Left colon (tissue), 2 donors: ENCODE measurements at places on chromosomes 2 and 18. TPM values are rescaled to one million over a fixed set of nuclear protein-coding genes. Genes with fewer than 3 reads are reported as not detected.

The RAMP1 gene
- 24.8 TPM for total RNA-seq

The C2orf66 gene
- not detected for total RNA-seq

The CXCR4 gene
- 5.8 TPM for total RNA-seq

The POTEI gene
- 0.08 TPM for total RNA-seq

The CTLA4 gene
- 0.39 TPM for total RNA-seq

The RAX gene
- total RNA-seq = not detected

The RESP18 gene
- total RNA-seq = not detected

The SERPINB3 gene
- not detected for total RNA-seq

The LOXHD1 gene
- 0.15 TPM for total RNA-seq

The NTSR2 gene
- not detected for total RNA-seq

The MBD5 gene
- 34.4 TPM for total RNA-seq

The IAH1 gene
- total RNA-seq = 47.5 TPM

The ADCYAP1 gene
- total RNA-seq = 0.21 TPM

The XPO1 gene
- 62.6 TPM for total RNA-seq

The PLCL1 gene
- 1.1 TPM for total RNA-seq

The ANKRD30B gene
- 0.24 TPM for total RNA-seq

The ESPNL gene
- 0.25 TPM for total RNA-seq

The GRP gene
- total RNA-seq = not detected

The REG3A gene
- total RNA-seq = 3.7 TPM

The CYB5A gene
- total RNA-seq = 129 TPM

The RELCH gene
- total RNA-seq = 46.9 TPM

The OSBPL1A gene
- 50.7 TPM for total RNA-seq

The MC5R gene
- total RNA-seq = not detected

The CIB4 gene
- not detected for total RNA-seq

The TGFA gene
- total RNA-seq = 30.8 TPM

The LRRTM4 gene
- not detected for total RNA-seq

The TCF7L1 gene
- total RNA-seq = 3.9 TPM

The AKAIN1 gene
- total RNA-seq = not detected

The GIGYF2 gene
- 66.3 TPM for total RNA-seq

The RBKS gene
- 11.1 TPM for total RNA-seq

The NLRC4 gene
- total RNA-seq = 0.79 TPM

The SNED1 gene
- total RNA-seq = 10.1 TPM

The COL4A3 gene
- 0.61 TPM for total RNA-seq

The DCDC2C gene
- total RNA-seq = not detected

The CRYGC gene
- not detected for total RNA-seq

The CTNNA2 gene
- 0.37 TPM for total RNA-seq

The GNAL gene
- 1.5 TPM for total RNA-seq

The CDK5R2 gene
- total RNA-seq = 0.37 TPM

The ZNF892 gene
- 1.9 TPM for total RNA-seq

The STAT4 gene
- total RNA-seq = 1.7 TPM

The ABCA12 gene
- 0.06 TPM for total RNA-seq

The STPG4 gene
- total RNA-seq = 0.47 TPM
